ENCODE measurements at places on chromosomes 1 and 21.
A peak's percentile ranks its signal among the peaks of the same experiment; 100 is the strongest.

DNA sequence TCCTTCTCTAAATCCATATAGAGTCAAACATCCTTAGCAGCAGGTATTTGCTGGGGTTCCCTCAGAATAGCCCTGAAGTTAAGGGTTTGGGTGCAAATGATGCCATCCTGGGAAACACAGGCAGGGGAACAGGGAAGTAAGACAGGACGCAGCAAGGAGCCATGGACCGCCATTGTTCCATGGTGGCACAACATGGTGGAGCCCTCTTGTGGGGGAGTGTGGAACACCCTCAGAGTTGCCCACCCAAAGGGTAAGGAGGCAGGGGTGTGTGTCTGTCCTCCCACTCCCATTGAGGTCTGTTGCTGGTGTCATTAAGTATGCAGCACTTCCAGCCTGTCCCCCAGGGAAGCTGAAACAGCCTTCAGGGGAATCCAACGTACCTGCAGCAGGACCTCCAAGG, 20.4 kb upstream of the RCAN1 start:
- no peak for DNase-seq

DNA sequence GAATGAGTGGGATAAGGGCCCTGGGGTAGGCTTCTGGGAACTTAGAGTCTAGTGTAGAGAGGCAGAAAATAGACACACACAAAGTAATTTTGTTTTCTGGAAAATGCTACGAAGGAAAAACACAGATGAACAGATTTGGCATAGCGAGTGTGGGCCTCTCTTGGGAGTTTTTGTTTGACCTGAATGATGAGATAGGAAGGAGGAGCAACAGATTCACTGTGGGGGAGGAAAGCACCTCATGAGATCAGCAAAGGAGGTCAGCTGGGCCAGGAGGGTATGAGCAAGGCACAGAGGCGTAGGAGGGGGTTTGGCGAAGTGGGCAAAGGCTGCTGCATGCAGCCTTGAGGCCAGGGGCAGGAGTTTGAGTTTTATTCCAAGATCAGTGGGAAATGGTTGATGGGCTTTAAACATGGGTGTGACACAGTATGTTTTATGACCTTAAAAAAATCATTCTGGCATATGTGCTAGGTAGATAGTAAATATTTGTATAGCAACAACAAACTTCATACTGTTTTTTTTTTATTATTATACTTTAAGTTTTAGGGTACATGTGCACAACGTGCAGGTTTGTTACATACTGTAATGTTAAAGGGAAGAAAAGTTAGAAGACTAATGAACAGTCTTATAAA, 57.9 kb downstream of the FGGY start:
- DNase-seq: no peak

DNA sequence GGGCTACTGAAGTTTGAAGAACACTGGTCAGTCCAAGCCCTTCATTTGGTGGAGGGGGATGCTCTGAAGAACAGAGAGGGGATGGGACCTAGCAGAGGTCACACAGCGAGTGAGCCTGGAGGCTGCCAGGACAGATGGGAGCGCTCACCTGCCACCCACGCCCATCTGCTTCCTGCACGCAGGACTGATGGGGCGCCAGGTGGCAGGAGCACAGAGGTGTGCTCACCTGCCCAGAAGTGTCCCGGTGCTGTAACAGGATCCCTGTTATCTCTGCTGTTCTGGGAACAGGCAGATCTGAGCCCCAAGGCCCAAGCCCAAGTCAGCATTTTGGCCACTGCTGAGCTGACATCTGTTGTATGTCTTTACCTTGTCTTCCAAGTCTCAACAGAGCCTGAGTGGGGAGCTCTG, 40.5 kb downstream of the EPHB2 start:
- no peak for DNase-seq

- peak; percentile 54 for DNase-seq
These were observed 1.9 kb upstream of the MYOC start for GRCh38 chr1:171654201-171654941.

DNA sequence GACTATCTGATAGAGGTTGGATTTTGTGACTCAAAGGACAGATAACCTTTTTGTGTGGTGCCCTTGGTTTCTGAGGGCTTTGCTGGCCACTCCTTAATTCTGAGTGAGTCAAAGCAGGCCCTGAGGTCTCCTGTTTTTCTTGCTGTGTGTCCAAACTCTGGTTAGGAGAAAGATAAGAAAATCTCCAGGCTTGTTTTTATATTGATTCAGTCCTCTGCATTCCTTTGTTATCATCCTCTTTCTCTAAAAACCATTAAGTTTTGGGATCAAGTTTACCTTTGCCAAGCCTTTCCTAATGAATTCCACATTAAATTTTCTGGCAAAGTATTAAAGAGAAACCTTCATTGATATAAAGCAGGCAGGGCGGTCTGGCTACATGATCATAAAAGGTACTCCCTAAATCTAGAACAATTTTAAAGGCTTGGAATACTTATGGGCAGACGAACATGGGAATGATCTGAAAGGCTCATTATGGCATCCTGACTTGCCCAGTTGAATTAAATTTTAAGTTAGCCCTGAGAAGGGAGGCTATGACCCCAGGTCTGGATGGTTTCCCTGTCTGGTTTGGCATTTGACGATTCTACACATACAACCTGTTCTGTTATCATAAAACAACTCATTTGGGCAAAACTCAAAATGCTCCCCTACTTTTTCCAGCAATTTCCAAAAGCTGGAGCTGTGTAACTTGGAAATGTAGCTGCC, 20.8 kb downstream of the ZBTB8B start:
- DNase-seq: peak; percentile 26

- no peak for DNase-seq
These were observed 1.2 kb upstream of the PTTG1IP start for GRCh38 chr21:44874497-44875315.

GRCh38 chr1:33036051-33036525, 595 bp downstream of the AK2 start:
- DNase-seq: no peak

GRCh38 chr1:180250883-180251509, 20.9 kb downstream of the LHX4 start:
- no peak for DNase-seq

DNA sequence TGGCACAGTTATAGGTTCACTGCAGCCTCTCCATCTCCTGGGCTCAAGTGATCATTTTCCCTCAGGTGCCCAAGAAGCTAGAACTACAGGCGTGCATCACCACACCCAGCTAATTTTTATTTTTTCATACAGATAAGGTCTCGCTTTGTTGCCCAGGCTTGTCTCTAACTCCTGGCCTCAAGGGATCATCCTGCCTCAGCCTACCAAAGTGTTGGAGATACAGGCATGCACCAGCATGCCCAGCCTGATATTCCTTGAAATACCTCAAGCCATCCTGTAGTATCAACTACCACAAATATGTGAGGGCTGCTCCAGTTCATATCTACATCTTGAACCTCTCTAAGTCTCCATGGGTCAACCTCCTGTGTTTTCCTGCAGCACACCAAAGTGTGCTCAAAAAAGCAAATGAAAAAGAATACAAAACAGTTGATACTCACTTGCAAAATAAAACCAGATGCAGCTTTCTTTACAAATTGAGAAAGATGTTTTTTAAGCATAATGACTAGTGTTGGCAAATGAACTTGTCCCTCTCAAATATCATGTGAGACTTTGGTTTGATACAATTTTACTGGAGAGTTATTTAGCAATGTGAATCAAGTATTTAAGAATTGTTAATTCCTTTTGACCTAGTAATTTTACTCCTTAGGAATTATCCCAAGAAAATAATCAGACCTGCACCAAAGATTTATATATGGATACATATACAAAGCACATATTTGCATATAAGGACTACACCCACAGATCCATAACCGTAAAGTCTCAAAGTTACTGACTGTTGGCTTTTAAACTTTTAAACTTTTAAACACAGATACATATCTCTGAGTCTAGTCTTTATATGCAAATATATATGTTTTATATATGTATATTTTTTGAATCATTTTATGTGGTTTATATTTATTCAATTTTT, 197.7 kb downstream of the NRIP1 start:
- DNase-seq: no peak

GRCh38 chr1:234111458-234112142, 207.1 kb downstream of the SLC35F3 start:
- peak; percentile 10 for DNase-seq

DNA sequence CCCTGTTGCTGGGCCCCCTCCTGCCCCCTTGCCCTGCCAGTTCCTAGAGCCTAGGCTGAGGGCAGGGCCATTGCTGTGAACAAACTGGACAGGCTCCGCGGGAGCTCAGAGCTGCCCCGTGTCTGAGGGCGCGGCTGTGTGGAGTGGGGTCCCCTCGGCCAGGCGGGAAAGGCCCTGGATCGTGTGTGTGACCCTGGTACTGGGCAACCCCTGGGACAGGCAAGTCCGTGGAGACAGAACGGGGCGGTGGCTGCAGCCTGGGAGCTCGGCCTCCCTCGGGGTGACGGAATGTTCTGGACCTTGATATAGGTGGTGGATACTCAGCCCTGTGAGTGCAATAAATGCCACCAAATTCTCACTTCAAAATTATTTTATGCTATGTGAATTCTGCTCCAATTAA, 27.7 kb upstream of the C1orf159 start:
- DNase-seq: no peak

GRCh38 chr1:226697151-226697928, 41.7 kb downstream of the ITPKB start:
- peak; percentile 90 for DNase-seq

- DNase-seq: peak; percentile 71
These were observed 132.2 kb upstream of the HOOK1 start for GRCh38 chr1:59682396-59683080.

DNA sequence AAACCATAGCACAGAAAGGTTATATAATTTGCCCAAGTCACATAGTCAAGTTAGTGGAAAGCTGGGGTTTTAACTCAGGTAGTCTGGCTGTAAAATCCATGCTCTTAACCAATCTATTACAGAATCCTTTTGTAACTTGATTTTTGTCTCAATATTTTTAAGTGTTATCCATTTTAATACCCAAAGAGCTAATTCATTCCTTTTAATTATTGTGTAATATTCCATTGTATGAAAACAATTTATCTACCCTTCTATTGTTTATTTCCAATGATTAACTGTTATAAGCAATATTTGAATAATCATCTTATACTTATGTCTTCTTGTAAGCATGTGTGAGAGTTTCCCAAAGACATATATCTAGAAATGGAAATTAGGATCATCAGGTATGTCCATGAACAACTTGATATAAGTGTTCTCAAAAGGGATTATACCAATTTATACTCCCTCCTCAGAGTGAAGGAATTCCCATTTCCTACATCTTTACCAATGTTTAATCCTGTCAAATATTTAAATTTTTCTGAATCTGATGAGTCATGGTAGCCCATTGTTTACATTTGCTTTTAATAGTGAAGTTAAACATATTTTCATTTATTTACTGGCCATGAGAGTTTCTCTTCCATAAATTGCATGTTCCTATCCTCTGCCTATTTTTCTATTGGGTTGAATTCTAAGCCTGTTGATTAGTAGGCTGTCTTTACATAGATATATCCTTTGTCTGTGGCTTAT, 13.9 kb downstream of the TEX50 start:
- no peak for DNase-seq

DNA sequence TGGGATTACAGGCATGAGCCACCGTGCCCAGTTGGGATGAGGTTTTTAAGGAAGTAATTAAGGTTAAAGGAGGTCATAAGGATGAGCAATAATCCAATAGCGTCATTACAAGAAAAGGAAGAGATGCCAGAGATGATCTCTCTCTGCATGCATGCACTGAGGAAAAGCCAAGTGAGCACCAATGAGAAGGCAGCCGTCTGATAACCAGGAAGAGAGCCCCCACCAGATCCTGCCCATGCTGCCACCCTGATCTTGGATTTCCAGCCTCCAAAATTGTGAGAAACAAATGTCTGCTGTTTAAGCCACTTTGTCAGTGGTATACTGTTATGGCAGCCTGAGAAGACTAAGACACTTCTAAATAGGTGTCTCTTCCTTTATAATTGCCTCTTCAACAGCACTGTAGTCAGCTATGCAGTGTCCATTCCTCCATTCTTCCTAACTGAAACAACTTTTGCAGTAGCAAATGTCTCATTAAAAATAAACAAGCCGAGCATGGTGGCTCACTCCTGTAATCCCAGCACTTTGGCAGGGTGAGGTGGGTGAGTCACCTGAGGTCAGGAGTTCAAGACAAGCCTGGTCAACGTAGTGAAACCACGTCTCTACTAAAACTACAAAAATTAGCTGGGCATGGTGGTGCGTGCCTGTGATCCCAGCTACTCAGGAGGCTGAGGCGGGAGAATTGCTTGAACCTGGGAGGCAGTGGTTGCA, 216.2 kb upstream of the RUNX1 start:
- peak; percentile 35 for DNase-seq

DNA sequence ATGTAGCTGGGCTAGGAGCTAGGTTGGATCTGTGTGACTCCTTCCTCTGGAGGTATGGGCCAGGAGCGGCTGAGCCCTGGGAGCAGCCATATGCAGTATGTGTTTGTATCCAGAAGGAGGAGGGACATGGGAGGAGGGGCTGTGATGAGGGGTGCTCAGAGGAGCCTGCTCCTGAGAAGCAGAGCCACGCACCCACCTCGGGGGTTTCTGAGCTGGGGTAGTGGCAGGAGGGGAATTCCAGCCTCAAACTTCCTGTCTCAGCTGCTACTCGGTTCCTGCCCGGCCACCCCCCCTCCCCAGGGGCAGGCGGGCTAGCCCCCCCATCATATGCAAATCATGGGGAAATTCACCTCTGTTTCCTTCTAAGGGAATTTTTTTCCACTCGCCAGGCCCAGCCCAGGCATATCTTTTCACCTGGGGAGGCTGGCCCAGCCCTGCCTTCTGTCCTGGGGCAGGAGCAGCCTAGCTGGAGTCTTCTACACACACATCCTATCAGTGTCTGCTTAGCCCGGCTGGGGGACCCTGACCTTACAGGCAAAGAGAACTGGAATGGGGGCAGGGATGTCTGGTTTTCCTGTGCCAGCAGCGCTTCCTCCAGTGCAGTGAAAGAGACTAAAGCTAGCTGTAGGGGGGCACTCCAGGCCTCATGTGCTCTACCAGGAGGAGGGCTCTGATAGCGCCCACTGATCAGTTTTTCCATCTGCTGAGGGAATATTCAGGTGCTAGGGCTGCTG, 3.0 kb downstream of the ZC3H12A start:
- DNase-seq: peak; percentile 70

- no peak for DNase-seq
These were observed 84.3 kb downstream of the CTH start for GRCh38 chr1:70495370-70495769.

- DNase-seq: no peak
These were observed 3.4 kb upstream of the ACOT7 start for GRCh38 chr1:6396998-6397397.

DNA sequence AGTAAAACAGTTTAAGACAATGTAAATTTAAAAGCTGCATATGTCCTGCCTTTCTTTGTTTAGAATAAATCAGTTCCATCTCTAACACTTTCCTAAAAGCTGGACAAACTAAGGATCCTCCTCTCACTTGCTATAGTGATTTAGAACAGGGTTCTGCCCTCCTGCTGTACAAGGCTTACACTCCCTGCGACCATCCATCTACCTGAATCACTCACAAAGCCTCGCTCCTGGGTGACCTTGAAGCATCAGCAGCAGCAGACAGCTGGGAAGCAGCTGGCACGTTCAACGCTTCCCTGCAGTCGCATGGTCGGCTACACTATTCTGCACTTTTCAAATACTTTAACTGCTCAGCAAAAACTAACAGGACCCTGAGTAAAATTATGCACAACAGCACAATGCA, 128.0 kb downstream of the NTPCR start:
- no peak for DNase-seq

Measured in choroid plexus epithelial cell (primary cell).